ENCODE measurements at places on chromosomes 7 and 10.

DNA sequence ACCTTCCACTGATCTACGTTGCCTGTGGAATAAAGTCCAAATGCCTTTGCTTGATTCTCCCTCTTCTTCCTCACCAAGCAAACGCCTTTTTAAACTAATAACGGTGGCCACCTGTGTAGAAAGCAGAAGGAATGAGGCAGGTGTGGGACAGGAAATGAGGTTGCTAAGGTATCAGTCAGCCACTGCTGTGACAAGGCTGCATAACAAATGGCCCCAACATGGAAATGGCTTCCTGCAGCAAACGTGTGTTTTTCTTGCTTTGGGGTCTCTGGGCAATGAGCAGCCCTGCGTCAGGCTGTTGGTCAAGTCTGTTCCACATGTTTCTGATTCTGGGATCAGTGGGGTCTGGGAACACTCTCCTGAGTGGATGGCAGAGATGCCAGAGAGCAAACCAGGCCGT, 56.0 kb upstream of the EN2 start:
- DNase-seq: no peak

DNA sequence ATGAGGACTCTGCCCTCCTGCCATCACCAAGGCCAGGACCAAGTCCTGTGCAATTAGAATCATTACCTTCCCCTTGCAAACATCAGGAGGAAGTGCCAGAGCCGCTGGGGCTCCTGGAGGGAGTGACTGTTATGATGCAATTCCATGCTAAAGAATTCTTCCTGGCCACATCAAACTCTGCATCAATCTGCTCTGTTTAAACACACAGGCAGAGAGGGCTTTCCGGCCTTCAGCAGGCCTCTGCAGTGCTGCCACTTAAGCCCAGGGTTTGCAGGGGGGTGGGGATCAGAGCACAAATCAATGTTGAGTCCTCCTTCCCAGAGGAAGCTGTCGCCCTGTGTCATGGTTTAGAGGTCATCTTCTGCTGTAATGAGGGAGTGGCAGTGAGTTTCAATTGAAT, 58.1 kb downstream of the CTBP2 start:
- no peak for DNase-seq

DNA sequence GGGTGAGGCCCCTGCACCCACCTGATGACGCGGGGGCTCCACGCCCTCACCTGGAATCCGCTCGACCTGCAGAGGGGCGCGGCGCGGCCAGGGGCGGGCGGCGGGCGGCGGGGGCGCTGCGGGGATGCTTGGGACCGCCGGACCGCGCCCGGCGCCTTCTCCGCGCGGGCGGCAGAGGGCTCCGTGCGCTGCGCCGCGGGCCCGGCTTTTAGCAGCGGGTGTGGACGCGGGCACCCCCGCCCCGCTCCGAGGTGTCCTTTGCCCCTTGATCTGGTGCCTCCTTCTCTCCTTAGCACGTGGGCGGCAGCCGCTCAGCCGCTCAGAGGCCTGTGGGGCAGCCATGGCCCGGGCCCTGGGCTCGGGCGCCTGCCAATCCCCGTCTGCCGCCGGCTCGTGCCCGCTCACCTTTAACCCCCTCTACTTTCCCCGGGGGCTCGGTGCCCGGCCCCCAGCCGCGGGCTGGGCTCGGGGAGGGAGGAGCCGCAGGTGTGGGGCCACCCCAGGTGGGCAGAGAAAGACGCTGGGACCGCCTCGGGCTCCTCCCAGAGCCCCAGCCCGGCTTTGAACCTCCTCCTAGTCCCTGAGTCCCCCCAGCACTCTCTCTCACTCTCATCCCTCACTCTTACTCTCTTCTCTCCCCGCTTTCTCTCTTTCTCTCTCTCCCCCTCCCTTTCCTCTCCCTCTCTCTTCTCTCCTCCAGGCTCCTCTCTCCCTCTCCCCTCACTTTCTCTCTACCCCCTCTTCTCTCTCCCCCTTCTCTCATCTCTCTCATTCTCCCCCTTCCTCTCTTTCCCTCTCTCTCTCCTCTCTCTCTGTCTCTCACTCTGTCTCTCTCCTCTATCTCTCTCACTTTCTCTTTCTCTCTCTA, 19.7 kb upstream of the VPS37D start:
- DNase-seq: no peak

- peak; percentile 61 for DNase-seq
Observed at GRCh38 chr10:35336084-35336831, at the start of gene CCNY. Gene CCNY, plus strand, starts transcription at chr10:35336509. Its CDS starts 545 bp downstream, at chr10:35337054.

DNA sequence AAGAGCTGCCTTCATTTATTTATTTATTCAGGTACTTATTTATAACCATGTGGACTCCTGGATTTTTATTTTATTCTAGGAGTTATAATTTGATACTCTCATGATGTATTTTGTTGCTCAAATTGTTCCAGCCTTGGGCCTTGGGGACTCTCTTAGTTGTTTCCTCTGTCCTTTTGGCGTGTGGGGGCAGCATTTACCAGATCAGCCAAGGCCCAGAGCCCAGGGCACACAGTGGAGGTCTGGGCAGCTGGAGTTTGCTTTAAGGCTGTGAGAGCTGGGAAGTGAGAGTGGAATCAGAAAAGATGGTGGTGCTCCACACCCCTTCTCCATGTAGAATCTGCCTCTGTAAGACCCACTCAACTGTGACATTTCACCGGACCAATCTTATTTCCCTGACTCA, 398.9 kb downstream of the RPS24 start:
- no peak for DNase-seq

GRCh38 chr7:17506095-17506494, 207.6 kb downstream of the AHR start:
- DNase-seq: no peak

DNA sequence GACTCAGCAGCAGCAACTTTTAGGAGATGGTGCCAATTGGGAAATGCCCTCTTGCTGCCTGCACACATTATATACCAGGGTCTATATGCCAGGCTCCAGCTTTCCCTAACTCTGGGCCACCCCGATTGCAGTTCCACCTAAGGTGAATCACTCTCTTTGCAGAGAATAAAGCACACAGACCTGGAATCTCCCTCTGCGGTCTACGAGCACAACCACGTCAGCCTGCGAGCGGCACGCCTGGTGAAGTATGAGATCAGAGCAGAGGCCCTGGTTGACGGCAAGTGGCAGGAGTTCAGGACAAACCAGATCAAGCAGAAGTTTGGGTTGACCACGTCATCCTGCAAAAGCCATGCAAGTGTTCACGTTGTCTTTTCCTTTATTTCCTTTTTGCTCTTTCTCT, 38.2 kb upstream of the PLEKHA1 start:
- no peak for DNase-seq

DNA sequence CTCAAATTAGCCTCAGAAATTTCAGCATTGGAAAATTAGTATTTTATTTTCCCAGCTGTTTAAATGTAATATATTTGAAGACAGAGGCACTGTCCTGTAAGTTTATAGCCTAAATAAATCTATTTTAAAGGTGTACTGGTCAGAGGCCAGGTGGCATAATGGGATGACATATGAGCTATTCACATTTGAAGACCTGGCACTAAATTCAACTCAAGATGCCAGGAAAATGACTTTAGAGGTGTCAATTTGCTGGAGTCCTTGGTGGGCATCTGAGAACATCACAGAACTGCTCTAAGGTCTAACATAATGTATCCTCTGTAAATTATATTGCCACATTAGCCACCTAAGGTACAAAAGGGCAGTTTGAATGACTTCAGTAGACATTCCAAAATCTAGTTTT, 348.9 kb upstream of the BMPER start:
- DNase-seq: no peak

GRCh38 chr10:96585736-96586418, 935 bp downstream of the TM9SF3 start:
- no peak for DNase-seq

DNA sequence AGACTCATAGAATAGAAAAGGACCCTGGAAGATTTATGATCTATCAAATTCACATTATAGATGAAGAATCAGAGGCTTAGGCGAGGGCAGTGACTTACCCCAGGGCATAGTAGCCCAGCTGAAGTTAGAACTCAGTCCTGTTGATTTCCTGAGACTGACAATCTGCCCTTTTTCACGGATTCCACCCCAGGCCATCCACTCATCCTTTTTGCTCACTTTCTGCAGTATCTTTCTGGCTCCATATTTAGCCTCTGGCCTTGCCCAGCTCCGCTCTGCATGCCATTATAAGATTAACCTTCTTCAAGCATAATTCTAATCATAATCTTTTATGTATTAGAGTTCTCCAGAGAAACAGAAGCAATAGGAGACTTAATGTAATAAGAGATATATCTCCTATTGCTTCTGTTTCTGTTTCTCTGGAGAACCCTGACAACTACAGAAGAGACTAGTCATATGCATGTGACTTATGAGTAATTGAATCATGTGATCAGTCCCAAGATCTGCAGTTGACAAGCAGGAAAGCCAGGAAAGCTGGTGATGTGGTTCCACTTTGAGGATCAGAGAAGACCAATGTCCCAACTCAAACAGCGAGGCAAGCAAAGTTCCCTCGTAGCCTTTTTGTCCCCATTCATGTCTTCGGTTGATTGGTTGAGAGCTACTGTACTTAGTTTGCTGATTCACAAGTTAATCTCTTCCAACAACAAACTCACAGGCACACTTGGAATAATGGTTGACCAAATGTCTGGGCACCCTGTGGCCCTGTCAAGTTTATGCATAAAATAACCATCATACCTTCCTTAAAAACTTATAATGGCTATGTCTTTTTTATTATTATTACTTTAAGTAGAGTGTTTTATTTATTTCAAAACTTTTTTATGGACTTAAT, 412.1 kb downstream of the SUGCT start:
- no peak for DNase-seq

DNA sequence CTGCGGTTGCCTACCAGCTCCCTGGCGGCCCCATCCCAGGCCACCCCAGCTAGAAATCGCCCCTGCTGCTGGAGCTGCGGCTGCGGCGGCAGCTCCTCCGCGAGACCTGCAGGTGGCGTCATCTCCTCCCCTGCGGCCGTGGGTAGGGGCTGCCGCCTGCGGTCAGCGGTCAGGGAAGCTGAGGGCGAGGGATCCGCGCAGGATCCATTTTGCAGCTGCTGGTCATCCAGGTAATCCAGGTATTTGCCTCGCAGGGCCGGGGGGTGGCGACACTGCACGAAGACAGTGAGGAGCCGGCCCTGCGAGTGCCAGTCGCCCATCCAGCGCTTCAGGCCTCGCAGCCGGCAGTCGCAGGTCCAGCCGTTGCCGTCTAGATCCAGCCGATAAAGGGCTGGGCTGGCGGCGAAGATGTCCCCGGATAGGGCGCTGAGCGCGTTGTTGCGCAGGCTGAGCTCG, 1.5 kb downstream of the TRIL start:
- DNase-seq: no peak

DNA sequence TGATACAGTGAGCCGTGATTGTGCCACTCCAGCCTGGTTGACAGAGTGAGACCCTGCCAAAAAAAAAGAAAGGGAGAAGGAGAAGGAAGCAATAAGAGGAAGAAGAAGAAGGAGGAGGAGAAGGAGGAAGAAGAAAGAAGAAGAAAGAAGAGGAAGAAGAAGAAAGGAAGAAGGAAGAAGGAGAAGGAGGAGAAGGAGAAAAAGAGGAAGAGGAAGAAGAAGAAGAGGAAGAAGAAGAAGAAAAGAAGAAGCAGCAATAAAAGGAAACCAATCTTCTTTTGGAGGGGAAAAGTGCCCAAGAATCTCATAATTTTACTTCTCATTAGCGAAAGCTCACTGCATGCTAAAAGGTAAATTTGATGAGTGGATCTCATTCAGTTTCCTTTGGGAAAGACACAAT, 85.7 kb upstream of the GLCCI1 start:
- no peak for DNase-seq

DNA sequence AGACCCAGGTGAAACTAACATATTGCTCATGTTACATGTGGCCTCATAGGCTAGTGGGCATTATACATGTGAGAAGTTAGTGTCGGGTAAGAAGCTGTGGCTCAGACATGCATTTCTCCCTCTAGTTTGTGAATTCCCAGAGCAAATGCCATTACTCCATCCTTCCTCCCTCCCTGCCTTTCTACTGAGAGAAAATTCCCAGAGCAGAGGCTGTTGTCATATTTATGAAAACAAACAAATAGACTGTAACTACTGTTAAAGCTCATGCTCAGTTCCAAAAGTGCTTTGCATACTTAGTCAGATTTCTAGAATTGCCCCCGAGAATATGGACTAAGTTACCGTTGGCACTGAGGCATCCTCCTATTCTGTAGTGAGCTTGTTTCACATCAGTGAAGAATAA, 29.0 kb downstream of the ZNRF2 start:
- DNase-seq: no peak

GRCh38 chr7:150797661-150798060, 2.5 kb downstream of the TMEM176B start:
- no peak for DNase-seq

DNA sequence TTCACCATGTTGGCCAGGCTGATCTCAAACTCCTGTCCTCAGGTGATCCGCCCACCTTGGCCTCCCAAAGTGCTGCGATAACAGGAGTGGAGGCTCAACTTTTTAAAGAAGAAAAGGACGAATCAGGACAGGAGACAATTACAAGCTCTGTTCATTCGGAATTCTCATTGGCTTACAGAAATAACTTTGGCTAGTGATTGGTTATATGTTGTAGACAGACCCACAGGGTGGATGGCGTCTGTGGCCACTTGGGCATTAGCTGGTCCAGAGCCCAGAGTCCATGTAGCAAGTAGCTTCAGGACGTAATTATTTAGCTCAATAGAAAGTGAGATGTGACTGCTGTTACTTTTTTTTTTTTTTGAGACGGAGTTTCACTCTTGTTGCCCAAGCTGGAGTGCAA, 160.5 kb upstream of the TNRC18 start:
- DNase-seq: no peak

GRCh38 chr10:52652431-52653262, 119.9 kb downstream of the MBL2 start:
- no peak for DNase-seq

DNA sequence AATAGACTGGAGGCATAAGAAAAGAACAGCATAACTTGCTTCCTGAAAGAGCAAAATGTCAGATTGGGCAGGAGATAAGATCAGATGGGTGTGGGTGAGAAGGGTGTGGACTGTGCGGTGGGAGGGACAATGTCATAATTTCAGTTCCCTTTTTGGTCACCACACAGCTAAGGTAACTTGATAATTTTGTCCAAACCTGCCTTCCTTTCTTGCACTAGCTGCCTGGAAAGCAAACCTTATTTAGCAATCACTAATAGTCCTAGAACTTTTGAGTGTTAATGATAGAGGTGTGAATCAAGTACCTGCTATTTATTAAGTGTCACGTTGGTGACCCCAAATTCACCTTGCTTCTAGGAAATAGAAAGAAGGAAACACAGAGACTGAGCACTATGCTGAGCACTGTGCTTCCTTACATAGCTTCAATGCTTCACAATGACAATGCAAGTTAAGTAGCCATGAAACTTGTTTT, 72.4 kb upstream of the SP4 start:
- peak; percentile 7 for DNase-seq

- no peak for DNase-seq
Observed at GRCh38 chr7:22667562-22668239, 59.3 kb upstream of the IL6 start.

DNA sequence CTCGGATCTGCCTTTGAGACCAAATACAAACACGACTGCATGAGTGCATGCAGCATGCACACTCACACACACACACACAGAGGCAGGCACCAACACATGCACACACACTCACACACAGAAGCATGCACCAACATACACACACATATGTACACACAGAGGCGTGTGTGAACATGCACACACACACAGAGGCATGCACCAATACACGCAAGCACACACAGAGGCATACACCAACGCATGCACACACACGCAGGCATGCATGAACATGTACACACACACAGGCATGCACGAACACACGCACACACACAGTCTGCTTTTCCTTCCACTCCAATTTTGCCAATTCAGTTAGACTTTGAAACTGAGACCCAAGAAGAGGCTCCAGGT, 67.3 kb upstream of the COL13A1 start:
- DNase-seq: no peak
